Coronary artery (tissue), 2 donors: ENCODE measurements at places on chromosomes 1 and 21.

- DNase-seq: no peak
Observed at GRCh38 chr1:978069-978834, 3.6 kb downstream of the PERM1 start.

DNA sequence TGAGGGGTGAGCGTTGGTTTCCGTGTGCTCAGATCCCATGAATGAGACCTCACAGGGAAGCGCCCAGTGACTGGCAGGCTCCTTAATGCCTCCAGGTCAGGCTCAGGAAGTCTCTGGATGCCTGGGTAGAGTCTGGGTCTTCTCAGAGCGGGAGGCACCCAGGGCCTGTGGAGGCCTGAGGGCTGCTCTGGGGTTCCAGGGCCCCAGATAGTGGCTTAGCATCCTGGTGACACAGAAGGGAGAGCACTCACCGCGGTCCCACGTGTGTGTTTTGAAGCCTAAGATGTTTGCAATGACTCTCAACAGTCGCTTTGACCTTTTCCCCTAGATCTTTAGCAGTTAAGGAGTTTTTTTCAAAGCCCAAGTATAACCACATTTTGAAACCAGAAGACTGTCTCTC is 25.0 kb downstream of the PRMT2 start:
- no peak for DNase-seq

- no peak for DNase-seq
Observed at GRCh38 chr1:88001460-88001859, 672.8 kb downstream of the LMO4 start.

GRCh38 chr1:110007046-110007830 is 22.7 kb downstream of the AHCYL1 start:
- no peak for DNase-seq

DNA sequence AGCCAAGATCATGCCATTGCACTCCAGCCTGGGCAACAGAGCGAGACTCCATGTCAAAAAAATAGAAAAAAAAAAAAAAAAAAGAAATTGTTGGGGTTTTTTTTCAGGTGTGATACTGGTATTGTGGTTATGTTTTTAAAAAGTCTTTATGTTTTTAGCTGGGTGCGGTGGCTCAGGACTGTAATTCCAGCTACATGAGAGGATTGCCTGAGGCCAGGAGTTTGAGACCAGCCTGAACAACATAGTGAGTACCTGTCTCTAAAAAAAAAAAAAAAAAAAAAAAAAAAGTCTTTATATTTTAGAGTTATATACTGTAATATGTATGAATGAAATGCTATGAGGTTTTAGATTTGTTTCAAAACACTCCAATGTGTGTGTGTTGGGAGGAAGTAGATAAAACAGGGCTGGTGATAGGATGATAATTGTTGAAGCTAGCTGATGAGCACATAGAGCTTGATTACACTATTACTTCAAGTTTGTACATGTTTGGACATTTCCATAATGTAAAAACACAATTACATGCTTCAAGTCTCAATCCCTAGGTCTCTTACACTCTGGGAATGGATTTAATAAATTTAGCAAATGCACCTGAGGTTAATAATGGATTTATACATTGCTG is 30.2 kb upstream of the ATP5PO start:
- no peak for DNase-seq

DNA sequence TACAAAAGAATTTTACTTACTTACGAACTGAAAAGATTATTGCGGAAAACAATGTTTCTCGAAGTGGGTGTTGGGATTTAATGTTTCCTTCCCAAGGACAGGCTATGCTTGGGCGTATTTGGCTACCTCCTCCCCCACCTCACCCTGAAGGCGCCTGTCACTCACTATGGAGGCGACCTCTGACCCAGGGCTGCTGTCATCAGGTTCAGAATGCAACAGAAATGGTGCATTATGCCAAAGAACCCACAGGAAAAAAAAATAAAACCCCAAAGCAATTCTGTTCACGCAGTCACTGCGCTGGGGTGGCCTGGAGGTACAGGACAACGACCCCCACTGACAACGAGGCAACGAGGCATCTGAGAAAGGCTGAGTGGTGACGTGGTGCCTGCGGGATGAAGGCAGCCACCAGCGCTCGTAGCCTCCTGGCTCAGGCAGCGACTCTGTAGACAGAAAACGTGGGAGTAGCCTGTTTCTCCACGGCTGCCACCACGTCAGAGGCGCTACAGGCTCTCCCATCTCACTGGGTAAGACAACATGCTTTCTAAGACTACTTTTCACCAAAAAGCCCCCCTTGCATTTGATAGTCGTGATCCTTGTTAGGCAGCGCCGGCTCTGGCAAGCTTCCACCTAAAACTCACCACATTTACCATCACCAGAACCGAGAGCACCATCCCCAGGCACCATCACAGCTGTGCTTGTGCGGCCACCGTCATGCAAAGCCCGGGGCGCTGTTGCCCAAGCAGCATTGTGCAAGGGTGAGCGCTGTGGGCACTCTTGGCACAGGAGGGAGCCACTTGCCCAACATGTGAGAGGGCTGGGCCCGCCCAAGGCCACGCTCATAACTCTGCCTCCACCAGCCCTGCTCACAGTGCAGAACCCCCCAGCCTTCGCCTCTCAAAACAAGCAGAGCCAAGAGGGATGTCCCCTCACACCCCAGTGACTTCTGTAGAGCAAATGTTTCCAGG is 14.3 kb downstream of the NADK start:
- DNase-seq: no peak

- DNase-seq: no peak
Observed at GRCh38 chr1:160373696-160374095, 6.8 kb downstream of the NHLH1 start.

- DNase-seq: no peak
Observed at GRCh38 chr1:14866911-14867612, 268.6 kb downstream of the KAZN start.

- DNase-seq: no peak
Observed at GRCh38 chr1:84166797-84167196, 22.7 kb downstream of the PRKACB start.

DNA sequence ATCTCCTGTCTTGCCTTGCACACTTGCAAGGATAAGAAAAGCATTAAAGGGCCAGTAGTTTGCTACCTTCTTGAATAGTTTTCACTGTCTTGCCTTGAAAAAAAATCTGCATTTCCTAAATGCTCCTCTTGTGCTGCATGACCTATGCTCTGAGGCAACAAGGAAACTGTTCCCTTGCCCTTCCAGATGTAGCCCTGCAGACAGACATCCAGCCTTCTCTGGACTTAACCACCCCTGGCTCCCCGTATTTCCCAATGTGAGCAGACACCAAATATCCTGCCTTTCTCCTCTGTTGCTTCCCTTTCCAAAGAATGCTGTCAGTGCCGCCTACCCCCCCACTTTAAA is 177.6 kb downstream of the GABPA start:
- DNase-seq: no peak

- DNase-seq: no peak
Observed at GRCh38 chr1:27509127-27510080, 19.4 kb upstream of the WASF2 start.

DNA sequence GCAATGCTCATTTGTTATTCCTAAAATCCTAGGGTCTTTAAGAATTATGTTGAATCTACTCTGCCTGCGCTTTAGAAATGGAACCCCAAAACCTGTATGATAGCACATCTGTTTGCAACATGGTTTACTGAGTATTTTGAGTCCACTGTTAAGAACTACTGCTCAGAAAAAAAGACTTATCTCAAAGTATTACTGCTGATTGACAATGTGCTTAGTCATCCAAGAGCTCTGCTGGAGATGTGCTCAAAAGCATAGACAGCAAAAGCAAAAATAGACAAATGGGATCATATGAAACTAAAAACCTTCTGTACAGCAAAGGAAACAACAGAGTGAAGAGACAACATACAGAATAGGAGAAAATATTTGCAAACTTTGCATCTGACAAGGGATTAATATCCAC is 107.0 kb downstream of the CTH start:
- no peak for DNase-seq

DNA sequence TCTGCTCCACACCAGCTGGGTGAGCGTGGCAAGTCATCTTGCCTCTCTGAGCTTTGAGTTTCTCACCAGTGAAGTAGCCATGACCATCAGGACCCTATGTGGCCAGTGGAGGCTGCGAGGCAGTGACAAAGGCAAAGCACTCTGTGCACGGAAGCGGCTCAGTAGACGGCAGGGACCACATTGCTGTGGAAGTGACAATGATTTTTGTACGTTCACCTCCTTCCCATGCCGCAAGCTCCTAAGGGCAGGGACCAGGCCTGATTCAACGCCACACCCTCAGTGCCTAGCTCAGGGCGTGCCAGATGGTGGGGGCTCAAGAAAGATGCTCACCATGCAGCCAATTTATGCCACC is 210.5 kb downstream of the MATN1 start:
- peak; percentile 43 for DNase-seq

GRCh38 chr21:30769724-30770431 is 14.7 kb upstream of the KRTAP21-1 start:
- DNase-seq: no peak
